Mononuclear cell (primary cell): ENCODE measurements at places on chromosomes 16 and 17. TPM values are rescaled to one million over a fixed set of nuclear protein-coding genes. Genes with fewer than 3 reads are reported as not detected.

CDH1 gene
- 3.7 TPM for total RNA-seq

CRYBA1 gene
- not detected for total RNA-seq

QRICH2 gene
- total RNA-seq = 1.2 TPM

HS3ST3B1 gene
- total RNA-seq = 10.4 TPM

CDH13 gene
- total RNA-seq = 0.10 TPM

PER1 gene
- total RNA-seq = 250 TPM

SMIM5 gene
- total RNA-seq = 3.6 TPM

TP53TG3F gene
- not detected for total RNA-seq

GNG13 gene
- total RNA-seq = not detected

SOX15 gene
- total RNA-seq = 0.52 TPM

GINS2 gene
- total RNA-seq = 0.42 TPM

CRHR1 gene
- total RNA-seq = not detected

EFNB3 gene
- not detected for total RNA-seq

WNT9B gene
- not detected for total RNA-seq

SYNRG gene
- total RNA-seq = 46.7 TPM

CLN3 gene
- total RNA-seq = 17.2 TPM

SHISA9 gene
- total RNA-seq = not detected

CTRB1 gene
- total RNA-seq = not detected

UNC45B gene
- total RNA-seq = 0.94 TPM

SLC9A5 gene
- total RNA-seq = 0.63 TPM

ORMDL3 gene
- 57.3 TPM for total RNA-seq

CES5A gene
- total RNA-seq = not detected

ZNF624 gene
- total RNA-seq = 5.2 TPM

MSLN gene
- 0.21 TPM for total RNA-seq

FBXW10B gene
- total RNA-seq = 0.21 TPM

CACNG5 gene
- total RNA-seq = not detected

VMO1 gene
- total RNA-seq = not detected

INTS2 gene
- total RNA-seq = 12.4 TPM

MKS1 gene
- total RNA-seq = 1.2 TPM

PRAC1 gene
- total RNA-seq = not detected

TXNL4B gene
- 10.9 TPM for total RNA-seq

LGALS9C gene
- total RNA-seq = 0.63 TPM

ZNF18 gene
- 16.8 TPM for total RNA-seq

TUBG2 gene
- total RNA-seq = 2.2 TPM

LUC7L3 gene
- total RNA-seq = 72.9 TPM

P2RX1 gene
- total RNA-seq = 31.6 TPM

CCDC47 gene
- total RNA-seq = 38.9 TPM

NPIPB12 gene
- total RNA-seq = 38.7 TPM

IGSF6 gene
- 13.9 TPM for total RNA-seq

SRCAP gene
- total RNA-seq = 16.5 TPM

ASB16 gene
- total RNA-seq = not detected

TEX19 gene
- total RNA-seq = not detected

CDT1 gene
- 0.42 TPM for total RNA-seq

TBX6 gene
- 0.10 TPM for total RNA-seq

TMEM100 gene
- total RNA-seq = not detected

IRF8 gene
- 94.9 TPM for total RNA-seq
